ENCODE measurements at places on chromosomes 7 and 10.

DNA sequence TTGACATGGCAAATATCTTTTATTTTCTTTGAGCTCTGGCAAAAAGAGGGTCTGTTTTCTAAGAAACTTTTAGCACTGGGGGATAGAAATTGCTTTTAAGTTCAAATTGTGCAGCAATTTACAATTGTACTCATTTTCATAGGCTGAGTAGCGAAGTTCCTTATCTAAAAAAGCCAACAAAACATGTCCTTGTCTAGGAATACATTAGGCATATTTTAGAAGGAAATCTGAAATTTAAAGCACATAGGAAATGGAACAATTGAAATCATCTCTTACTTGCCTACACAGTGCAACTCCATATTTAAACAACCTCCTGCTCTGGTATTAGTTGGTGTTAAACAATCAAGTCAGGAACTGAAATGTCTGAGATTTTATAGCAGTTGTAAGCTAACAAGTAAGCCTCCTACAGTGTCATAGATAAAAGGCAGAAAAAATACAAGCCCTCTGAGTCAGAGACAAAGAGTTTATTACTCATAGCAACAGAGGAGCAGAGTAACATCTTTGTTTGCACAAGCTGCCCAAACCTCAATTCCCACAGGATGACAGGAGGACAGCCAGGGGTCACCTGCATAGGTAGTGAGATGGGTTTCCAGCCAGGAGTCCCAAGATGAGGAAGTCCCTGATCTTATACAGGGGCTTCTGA, 280.2 kb upstream of the HGF start:
- no peak for DNase-seq

DNA sequence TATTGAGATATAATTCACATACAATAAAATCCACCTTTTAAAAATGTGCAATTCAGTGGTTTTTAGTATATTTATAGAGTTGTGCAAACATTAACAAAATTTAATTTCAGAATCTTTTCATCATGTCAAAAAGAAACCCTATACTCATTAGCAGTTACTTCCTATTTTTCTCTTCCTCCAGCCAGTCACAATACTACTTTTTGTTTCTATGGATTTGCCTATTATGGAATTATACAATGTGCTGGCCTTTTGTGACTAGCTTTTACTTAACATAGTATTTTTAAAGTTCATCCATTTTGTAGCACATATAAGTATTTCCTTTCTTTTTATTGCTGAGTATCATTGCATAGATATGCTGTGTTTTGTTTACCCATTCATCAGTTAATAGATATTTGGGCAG, 199.9 kb upstream of the IMMP2L start:
- no peak for DNase-seq

GRCh38 chr10:125455855-125456254, 227.1 kb downstream of the TEX36 start:
- DNase-seq, result no peak

- no peak for DNase-seq
Measured at GRCh38 chr7:80634505-80634904, 3.9 kb upstream of the CD36 start.

- DNase-seq, result no peak
Measured at GRCh38 chr10:13891128-13892000, 304.6 kb downstream of the PRPF18 start.

DNA sequence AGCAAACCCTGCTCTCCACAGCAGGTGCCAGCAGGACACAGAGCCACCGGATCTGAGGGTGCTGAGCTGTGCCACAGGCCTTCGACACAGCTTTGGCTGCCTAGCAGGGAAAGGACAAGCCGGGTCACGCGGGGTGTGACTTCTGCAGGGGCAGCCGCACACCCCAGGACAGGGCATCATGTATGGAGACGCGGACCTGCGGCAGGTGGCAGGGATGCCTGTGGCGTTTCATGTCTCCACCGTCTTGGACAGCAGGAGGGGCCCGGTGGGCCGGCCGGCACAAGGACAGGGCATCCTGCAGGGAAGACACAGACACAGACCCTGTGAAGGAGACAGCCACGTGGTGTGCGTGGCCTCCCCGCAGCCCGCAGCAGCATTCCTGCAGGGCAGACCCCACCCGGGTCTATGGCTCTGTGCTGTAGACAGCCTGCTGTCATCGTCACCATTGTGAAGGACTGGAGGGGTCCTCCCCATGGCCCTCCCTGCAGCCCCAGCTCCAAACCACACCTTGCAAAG, 109.2 kb downstream of the PDGFA start:
- no peak for DNase-seq

DNA sequence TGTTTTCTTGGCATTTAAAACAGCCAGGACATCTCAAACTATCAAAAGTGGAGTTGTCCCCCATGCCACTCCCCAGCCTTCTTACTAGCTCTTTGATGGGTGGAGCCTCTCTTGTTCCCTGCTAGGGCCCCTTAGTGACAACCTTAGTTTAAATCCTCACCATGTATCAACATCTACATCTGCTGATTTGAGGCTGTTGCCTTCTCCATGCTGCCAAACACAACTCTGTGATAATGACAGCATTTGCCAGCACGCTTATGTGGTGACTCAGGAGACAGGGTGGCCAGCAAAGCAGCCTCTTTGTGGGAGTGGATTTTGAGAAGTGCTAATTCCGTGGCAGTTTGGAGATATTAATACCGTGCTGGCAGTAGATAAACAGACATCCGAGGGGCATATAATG, 145.4 kb downstream of the LRRC4 start:
- no peak for DNase-seq

- DNase-seq, result no peak
Measured at GRCh38 chr7:135537905-135538304, 19.8 kb upstream of the NUP205 start.

GRCh38 chr7:98622926-98623325, 5.8 kb downstream of the NPTX2 start:
- DNase-seq, result no peak

DNA sequence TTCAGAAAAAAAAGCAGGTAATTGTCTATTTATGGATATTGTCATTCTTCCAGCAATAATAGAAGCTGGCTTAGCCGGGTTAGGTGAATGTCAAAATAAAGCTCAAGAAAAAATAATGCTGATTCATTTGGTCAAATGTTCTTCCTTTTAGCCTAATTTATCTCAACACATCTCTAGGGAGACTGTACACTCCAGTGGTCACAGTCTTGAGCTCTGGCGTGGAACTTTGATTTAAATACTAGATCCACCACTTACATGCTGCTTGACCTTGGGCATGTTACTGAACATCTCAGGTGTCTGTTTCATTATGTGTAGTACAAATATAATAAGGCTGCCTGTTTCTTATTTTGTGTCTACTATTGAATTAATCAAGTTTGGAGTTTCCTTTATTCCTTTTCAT, 22.0 kb downstream of the PRTFDC1 start:
- no peak for DNase-seq

- DNase-seq, result no peak
Measured at GRCh38 chr7:98562381-98562823, 54.7 kb upstream of the NPTX2 start.

DNA sequence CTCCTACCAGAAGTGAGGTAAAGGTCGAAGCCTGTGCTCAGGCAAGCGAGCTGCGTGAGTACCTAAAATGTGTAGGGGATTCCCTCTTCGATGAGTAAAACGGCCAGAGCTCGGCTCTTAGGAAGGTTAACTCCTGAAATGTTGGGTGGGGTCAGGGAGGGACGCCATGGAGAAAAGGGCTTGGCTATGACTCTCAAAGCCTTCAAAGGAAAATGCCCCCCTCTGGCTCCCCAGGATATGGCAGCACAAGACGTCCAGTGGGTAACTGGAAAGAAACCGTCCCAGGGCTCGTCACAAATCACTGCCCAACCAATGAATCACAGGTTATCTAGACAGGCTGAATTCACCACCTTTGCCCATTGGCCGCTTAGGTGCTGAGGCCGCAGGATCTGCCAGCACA, 58.0 kb downstream of the CALML3 start:
- no peak for DNase-seq

DNA sequence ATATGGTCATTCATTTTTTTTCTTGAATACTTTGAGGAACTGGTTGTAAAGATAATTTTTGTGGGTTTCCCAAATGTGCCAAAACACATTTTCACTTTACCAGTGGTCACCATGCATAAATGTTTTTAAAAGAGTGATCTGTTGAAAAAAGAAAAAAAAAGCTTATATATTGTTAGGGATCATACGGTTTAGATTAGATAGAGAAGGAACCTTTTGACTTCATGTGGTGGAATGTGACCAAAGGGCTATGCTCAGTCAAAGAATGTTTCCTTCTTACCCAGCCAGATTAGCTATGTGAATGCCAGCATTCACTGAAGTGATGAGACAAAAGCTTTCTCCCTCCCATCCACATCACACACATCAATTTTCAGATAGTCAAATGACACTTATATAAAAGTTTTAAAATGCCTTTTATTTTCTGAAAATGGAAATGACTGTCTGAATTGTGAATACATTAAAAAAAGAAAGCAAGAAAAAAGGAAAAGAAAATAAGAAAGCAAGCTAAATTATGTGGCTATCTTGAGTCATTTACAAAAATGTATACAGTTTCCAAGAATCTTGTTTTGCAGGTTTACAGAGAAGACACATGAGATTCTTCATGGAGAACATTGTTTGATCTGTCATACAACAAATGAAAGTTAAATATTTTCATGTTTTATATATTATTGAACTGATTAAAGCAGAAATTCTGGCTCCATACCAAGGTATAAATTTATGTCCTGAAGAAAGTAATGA, 8.6 kb upstream of the CPED1 start:
- DNase-seq, result no peak

GRCh38 chr7:97971990-97972943, 17.7 kb downstream of the OCM2 start:
- peak; percentile 60 for DNase-seq

DNA sequence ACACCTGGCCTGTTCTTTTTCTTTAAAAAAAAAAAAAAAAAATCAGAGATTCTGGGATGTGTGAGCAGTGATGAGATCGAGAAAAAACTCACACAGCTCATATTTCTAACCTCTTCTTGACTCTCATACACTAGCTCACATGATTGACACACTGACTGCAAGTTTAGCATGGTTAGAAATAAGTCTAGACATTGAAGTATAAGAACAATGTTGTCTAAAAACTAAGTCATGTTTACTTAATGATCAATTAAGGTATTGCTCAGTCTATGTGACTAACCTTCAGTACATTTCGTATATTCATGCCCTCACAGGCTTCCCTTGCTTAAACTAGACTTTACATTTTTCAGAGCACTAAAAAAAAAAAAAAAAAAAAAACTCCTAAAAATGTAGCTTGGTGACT, 775.1 kb downstream of the GATA3 start:
- no peak for DNase-seq

- DNase-seq, result no peak
Measured at GRCh38 chr7:140435252-140435895, 31.5 kb downstream of the RAB19 start.

- DNase-seq, result no peak
Measured at GRCh38 chr10:125148528-125148927, 11.8 kb downstream of the CTBP2 start.

DNA sequence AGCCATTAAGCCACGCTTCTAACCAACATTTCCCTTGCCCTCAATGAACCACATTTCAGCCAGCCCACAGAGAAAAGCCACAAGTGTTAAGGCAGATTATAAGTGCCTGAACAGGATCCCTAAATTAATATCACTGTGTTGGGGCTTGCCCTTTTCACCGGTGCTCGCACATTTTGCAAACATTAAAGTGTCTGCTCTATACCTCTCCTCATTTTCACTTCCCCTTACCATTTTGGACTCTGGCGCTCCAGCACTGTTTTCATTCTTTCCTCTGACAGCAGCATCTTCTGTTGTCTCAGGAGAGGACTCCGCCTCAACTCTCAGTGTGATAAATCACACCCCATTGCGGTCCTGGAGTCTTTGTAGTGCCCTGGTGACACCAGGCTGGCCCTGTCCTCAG, 274.2 kb downstream of the BAMBI start:
- no peak for DNase-seq

DNA sequence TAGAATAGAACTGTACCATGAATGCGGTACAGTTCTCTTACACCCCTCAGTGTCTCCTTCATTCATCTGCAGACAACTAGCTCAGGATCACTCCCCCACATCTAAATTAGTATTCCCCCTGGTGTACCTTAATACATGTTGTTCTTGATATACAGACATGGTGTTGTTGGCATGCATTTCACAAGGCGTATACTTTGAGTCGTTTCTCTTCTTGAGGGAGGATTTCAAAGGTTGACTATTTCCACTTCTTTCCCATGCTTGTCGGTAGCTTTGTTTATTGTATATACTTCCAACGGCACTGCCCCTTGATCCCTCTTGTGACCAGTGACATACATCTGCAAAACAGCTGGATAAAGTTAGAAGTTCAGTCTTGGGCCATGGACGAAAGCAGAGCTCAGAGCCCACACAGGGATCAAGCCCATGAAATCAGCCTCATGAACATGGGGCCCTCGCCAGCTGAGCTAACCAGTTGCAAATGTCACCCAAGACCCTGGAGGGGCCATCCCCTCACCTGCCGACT, 8.6 kb downstream of the CPA4 start:
- DNase-seq, result no peak

GRCh38 chr10:129168660-129169059, 298.4 kb upstream of the MGMT start:
- DNase-seq, result no peak

DNA sequence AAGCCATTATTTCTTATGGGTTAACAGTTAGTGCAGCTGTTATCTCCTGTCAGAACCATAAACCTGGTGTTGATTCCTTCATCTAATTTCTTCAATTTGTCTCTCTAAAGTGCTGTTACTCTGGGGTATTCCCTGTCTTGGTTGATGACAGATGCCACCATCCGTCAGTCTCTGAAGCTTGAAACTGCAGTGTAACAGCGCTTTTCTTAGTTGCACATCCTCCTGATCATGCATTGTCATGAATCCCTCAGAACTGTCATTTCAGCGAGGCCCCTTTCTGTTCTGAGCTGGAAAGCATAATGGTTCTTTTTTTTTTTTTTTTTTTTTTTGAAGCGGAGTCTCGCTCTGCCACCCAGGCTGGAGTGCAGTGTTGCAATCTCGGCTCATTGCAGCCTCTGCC, 193.9 kb downstream of the SDK1 start:
- no peak for DNase-seq

DNA sequence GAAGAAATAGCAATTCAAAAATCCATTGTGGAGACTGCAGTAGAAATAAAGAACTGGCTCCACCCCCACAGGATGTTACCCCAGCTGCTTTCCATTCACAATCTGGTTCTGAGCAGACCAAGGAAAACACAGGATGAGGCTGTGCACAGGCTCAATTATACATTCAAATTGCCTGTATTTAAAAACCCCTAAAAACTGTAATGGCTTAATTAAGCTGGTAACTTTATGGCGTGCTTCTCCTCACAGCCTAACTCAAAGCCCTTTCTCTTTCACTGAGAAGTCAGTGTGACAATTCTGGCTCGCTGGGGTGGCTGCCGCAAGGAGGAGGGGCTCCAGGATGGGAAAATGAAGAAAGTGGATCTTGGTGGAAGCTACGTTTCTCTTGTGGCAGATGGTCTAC, 1191.1 kb downstream of the SORCS1 start:
- no peak for DNase-seq

DNA sequence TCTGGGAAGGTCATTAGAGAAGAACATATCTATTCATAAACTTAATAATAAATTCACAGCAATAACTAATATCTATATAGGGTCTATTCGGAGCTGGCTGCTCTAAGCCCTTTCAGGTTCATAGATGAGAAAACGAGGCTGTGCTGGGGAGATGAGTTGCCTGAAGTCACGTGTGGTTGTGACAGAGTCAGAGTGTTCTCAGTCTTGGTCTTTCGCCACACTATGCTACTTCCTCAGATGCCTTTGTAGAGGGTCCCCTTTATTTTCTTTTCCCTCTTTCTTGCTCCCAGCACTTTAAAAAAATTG, 43.7 kb upstream of the FAM180A start:
- DNase-seq, result no peak

- DNase-seq, result no peak
Measured at GRCh38 chr10:104199567-104199966, 32.6 kb downstream of the CFAP43 start.

GRCh38 chr7:359766-360361, 69.9 kb downstream of the FOXL3 start:
- no peak for DNase-seq

Measured in stimulated activated CD4-positive, alpha-beta T cell treated with anti-CD3 and anti-CD28 coated beads, Interleukin-15, amount 100 ng/mL, for 1 hour (primary cell).